CD4-positive, alpha-beta T cell treated with Interleukin-15 for 1 hour (primary cell): ENCODE measurements at places on chromosomes 12 and 14.

- DNase-seq, result no peak
These were observed 158.9 kb downstream of the SLC15A5 start for GRCh38 chr12:16118586-16118985.

DNA sequence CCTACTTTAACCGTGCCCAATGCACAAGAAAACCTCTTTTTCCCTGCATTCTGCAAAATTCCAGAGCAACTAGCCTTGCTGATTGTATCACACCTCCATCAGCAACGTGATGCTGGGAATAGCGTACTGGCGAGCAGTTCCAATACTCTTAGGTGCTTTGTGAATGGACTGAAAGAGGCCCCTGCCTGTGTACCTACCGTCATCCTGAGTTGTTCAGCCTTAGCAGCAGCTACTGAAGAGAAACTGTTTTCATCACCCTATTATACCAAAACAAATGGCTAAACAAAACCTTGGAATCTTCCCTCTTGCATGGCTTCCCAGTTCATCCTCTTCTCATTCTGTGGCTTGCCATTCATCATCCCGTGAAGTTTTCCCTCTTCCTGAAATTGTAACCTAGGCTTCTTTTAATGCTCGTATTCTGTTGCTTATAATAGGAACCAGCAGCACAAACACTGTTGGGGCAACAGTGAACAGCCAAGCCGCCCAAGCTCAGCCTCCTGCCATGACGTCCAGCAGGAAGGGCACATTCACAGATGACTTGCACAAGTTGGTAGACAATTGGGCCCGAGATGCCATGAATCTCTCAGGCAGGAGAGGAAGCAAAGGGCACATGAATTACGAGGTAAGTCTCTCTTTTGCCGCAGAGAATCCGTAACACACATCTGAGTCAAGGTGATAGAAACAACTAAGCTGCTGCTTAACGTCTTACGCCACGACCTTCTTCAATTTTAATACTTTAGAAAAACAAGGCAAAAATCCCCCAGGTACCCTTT lies 41.9 kb downstream of the RAD52 start:
- DNase-seq, result no peak

- no peak for DNase-seq
These were observed 3.0 kb upstream of the TESC start for GRCh38 chr12:117101953-117102799.

DNA sequence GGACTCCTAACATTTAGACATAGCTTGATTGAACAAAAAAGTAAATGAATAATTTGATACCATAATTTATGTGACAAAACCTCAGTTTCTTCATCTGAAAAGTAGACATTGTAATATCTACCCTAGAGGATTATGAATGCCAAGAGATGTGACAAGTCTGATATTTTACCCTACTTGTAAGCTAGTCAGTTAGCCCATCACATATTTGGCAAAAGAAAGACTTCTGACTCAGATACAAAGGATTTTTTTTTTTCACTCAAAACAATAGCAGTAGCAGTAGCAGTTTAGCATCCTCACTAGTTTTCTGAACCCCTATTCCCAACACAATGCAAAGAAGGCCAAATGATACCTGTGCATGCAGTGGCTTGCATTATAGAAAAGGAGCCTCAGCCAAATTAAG lies 377.3 kb upstream of the E2F7 start:
- no peak for DNase-seq

GRCh38 chr12:50660425-50660822 lies 103.5 kb upstream of the ATF1 start:
- no peak for DNase-seq

DNA sequence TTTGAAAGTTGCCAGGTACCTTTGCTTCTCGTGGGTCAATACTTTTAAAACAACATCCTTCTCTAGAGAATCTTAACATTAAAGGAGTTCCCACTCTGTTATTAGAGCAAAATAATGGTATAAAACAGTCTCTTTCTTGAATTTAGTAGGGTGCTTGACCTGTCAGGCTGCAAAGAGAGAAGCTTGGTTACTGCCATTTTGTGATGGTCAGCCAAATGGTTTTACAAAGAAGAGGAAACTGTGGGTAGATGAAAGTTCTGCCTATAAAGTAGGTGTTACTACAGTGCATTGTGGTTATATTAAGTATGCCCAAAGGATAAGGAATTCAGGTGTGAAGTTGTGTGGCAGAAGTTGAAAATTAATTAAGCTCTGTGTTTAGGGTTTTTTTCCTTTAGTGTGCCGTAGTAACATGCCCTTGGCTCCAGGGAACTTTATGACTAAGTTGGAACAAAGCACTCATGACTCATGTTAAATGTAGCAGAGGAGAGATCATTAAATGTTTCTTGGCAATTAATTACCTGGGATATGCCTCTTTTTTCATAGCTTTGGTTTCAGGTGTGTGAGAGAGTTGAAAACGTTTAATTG lies 354.0 kb upstream of the KITLG start:
- DNase-seq, result no peak

DNA sequence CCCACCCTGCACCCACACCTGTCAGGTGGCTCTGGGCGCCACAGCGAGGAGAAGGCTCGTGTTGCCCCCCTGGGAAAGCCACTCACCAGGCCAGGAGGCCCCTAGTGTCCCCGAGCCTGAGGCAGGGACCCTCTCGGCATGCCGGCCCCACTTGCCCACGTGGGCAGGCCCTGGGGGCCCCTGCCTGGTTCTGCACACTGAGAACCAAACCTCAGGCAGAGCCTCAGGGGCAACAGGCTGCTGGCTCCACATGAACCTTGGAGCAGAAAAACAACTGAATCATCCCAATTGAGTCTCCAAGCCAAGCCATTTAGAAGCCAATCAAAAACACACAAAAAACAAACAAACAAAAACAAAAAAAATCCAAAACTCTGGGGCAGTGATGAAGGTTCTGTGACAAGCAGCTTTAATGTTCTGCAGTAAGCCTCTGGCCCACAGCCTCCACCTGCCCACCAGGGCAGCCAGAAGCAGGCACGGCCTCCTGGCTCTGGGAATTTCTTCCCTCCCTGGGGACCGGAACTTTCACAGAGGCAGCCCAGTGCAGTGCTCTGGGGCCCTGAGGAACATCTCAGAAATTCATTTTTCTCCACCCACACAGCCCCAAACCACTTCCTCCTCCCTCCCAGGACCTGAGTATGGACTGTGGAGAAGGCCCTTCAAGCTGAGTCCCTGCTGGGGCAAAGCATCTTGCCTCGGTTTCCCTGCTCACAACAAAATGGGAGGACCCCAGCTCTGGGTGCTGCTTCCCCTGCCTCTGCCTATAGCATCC lies 90.2 kb downstream of the CHGA start:
- no peak for DNase-seq

- DNase-seq, result no peak
These were observed 24.8 kb upstream of the LGALS3 start for GRCh38 chr14:55103971-55104954.

- no peak for DNase-seq
These were observed 597.9 kb downstream of the VRK1 start for GRCh38 chr14:97395068-97395467.
